ENCODE measurements at places on chromosomes 11 and 22.

DNA sequence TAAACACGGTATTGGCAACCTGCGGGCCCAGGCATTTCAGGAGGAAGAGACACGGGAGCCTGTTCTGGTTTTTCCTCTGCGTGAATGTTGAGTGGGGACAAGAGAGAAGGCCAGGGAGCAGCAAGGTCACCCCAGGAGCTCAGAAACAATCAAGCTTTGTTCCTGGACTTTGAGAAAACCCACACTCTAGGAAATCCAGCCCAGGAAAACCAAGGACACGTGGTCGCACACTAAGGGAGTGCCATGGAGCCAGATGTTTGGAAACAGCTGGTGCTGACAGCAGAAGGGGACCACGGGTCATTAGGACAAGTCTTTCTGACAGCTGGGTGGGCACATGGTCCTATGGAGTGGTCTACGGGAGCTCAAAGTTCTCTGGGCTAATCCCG is 44.1 kb downstream of the MYH9 start:
- no peak for DNase-seq

DNA sequence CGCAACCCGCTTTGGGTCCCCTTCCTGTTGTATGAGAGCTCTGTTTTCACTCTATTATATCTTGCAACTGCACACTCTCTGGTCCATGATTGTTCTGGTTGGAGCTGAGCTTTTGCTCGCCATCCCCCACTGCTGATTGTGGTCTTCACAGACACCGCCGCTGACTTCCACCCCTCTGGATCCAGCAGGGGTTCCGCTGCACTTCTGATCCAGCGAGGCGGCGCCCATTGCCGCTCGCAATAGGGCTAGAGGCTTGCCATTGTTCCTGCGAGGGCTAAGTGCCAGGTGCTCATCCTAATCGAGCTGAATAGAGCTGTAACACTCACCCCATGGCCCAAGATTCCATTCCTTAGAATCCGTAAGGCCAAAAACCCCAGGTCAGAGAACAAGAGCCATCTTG is 1905.8 kb upstream of the RAG2 start:
- no peak for DNase-seq

- no peak for DNase-seq
Observed at GRCh38 chr11:6481924-6482275, 599 bp downstream of the TIMM10B start.

DNA sequence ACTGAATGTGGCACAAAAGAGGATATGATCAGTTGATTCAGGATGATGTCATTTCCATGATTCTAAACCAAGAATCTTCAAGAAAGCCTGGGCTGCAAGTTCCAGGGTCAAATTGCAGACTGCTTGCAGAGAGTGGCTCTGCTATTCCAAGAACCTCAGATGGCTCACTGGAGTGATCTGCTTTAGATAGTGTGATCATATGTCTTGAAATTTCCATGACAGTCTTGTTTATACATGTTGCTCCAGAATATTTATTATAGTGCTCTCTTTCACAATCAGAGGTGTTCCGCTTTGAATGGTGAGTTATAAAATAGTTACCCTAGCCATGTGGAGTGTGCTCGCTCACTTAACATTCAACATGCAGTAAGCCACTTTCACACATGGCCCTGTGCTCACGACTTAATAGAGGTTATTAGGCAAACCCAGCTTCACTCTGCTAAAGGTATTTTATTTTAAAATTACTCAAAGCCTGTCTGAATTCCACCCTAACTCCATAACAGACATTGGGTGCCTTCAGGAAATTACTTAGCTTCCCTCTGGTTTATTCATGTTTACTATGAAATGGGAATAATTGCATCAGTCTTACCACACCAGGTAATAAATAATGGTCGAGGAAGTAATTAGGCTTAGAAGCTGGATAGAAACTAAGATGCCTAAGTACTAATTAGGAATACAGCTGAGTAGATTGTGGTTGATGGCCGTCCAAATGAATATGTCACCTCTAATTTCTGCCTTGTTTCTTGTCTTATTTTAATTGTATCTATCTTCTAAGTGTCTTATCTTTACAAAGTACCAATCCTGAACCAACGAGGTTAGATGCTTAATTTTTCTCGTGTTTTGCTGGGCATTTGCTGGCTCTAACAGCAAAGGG is 187.9 kb downstream of the ETS1 start:
- DNase-seq: no peak

- peak; percentile 59 for DNase-seq
Observed at GRCh38 chr11:17386331-17387084, 2.0 kb downstream of the KCNJ11 start.

- DNase-seq: no peak
Observed at GRCh38 chr11:45243967-45244366, 42.2 kb downstream of the SYT13 start.

- no peak for DNase-seq
Observed at GRCh38 chr22:27088026-27088425, 430.6 kb downstream of the MIAT start.

DNA sequence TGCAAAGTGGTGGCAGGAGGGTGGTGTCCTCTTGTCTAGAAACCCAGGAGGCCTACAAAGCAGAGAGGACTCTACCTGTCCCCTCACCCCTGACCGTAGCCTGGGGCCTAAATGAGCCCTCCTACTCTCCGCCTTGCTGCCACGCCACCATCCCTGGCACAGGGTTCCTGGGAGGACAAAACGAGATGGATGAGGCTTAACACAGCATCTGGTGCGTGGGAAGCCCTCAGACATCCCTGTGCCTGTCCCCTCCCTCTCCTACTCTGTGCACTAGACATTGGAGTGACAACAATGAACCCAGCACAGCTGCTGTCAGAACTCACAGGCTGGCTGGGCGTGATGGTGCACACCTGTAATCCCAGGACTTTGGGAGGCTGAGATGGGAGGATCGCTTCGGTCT is 36.4 kb upstream of the DKK3 start:
- DNase-seq: no peak

DNA sequence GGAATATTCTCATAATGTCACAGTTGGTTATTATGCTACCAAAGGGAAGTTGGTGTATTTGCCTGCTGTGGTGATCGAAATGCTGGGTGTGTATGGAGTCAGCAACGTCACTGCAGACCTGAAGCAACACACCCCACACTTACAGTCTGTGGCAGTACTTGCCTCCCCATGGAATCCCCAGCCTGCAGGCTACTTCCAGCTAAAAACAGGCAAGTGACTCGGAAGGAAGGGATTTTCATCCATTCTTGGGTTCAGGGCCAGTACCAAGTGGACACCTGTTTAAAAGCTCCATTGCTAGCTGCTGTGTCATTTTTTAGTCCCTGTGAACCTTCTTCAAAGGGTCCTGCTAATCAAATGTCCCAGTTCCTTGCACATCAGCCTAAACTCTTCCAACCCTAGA is 149.6 kb downstream of the C11orf91 start:
- no peak for DNase-seq

DNA sequence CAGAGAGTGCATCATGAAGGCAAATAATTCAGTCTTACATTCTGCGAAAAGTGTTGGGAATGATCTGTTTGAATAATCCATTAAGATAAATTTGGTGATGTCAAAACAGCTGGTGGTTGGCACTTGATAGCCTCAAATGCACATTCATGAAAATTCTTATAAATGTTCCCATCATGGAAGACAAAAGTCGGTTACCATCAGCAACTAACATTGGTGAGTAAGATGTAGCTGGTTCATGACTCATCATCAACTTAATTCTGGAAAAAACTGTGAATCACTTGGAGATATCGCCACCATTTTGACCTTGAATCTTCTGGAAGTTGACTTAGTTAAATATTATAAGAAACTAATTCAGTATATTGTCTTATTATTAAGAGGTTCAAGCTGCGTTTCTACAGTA is 11.2 kb downstream of the CRYBB1 start:
- DNase-seq: no peak

- DNase-seq: no peak
Observed at GRCh38 chr22:46671824-46672432, 51.7 kb downstream of the GRAMD4 start.

- DNase-seq: no peak
Observed at GRCh38 chr22:42811459-42811858, 45.6 kb downstream of the ARFGAP3 start.
